ENCODE measurements at places on chromosomes 1 and 21.

DNA sequence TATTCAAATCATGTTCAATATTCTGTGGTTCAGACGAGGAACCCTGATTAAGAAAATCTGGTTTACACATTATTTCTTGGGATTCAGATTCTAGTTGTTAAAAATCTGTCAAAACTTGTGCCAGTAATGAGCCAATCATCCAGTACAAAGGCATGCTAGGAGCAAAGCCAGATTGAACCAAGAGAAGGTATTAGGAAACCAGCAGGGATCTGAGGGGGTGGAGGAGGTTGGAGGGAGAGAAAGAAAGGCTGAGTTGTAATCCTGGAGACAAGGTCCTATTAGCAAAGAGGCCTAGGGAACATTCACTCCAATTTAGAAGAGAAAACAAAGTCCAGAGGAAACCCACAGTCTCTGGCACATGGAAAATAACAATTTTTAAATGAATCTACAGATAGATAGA, 352.9 kb downstream of the LTN1 start:
- no peak for DNase-seq

DNA sequence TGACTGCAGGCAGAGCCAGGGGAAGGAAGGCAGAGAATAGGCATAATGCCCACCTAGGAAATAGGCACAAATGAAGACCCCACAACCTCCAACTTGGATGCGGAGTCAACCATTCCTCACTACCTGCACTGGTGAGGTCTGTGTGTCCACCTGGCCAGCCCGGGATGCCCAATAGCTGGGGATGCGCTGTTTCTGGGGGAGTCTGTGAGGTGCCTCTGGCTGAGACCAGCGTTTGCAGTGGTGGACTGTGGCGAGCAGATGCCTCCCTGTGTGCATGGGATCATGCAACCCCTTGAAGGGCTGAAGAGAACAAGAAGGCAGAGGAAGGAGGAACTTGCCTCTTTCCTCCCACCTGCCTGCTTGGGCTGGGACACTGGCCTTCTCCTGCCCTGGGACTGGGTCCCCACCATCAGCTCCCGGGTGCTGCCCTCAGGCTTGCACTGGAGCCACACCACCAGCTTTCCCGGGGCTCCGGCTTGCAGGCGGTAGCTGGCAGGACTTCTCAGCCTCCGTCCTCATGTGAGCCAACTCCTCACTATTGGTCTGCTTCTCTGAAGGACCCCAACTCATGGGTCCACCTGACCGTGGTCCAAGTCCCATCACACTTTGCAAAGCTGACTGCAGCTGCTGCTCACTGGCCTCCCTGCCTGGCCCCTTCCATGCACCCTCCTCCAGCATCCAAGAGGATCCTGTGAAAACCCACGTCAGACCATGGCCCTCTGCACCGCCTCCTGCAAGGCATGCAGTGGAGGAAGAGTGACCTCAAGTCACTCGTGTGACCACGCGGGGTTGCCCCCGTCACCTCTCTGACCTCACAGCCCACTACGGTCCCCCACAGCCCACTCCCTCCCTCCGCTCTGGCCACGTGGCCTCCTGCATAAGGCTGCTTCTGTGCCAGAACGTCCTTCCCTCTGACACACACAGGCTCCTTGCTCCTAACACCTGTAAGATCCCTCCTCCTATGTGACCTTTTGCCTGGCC, 2.7 kb upstream of the PDE9A start:
- no peak for DNase-seq

DNA sequence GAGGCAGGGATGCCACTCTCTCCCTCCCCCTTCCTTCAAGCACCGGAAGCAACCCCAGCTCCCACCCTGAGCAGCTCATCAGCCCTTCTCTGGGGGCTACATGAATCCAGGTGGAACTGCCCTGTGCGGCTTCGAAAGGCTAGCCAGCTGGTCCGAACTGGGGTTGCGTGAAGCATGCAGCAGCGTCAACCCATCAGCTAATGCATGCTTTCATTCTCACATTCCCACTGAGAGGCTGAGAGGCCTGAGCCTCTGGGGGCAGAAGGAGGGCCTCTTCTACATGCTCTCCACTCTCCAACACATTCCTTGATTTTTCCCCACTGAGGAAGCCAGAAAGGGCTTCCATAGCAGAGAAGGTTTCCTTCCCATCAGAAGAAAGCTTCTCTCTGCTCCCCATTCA, 5.6 kb downstream of the RXRG start:
- DNase-seq: peak; percentile 32

DNA sequence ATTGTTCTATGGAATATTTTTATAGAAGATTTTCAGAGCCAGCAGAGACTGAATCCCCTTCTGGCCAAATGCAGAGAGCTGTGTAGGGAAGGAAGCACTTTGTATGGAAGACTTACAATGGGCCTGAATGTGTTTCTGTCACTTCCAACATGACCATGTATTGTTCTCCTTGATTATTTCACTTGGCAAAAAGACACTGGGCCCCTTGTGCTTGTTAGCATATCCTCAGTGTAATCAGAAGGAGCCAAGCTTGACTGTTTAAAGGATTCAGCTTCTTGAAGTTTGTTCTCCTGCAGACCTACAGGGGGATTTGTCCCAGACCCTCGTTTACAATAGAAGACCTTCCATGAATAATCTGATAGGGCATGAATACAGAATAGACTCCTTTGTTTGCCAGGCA, 48.1 kb upstream of the UBE2U start:
- DNase-seq: no peak

DNA sequence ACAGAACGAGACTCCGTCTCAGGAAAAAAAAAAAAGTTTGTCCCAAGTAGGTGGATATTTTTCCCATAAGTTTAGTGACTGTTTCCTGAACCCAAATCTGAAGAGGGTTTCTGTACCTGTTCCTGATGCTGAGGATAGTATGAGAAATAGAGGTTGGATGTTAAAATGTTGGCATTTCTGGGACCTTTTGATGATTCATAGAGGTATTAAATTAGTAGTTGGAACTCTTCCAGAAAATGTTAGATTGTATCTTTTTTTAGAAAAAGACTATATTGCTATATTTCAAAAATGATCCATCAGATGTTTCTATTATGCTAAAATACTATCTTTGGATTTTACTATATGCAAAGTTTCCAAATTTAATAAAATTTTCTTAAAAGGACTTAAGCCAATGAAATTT, 2.9 kb upstream of the CENPL start:
- DNase-seq: no peak

DNA sequence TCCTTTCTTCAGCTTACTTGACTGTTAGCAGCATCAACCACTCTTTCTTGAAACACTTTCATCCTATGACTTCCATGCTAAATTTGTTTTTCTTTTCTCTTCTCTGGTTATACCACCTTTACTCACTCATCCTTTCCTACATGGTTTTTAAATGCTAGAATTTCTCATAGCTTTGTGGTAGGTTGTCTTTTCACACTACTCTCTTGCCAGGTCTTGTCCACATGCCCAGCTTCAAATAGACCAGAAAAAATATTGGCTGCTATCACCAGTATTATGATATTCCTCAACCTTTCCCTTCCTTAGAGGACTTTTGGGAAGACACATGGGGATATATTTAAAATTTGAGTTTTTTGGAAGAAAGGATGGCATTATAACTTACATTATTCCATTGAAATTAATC, 48.8 kb downstream of the PPP1R12B start:
- no peak for DNase-seq

DNA sequence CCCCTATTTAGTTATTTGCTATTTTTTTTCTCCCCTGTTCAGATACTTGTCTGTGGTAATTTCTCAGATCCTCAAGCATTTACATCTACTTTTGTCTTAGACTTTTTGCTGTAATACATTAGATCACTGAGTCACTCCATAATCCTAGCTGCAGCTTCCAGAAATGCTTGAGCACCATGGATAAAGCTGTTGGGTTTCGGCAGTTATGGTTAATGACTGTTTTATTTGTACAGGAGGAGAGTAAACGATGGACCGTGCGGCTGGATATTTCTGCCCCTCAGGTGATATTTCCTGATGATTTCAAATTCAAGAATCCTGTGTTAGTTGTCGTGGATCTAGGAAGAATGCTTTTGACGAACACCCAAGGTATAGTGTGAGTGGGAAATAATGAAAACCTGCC, 42.9 kb downstream of the VPS13D start:
- DNase-seq: no peak

DNA sequence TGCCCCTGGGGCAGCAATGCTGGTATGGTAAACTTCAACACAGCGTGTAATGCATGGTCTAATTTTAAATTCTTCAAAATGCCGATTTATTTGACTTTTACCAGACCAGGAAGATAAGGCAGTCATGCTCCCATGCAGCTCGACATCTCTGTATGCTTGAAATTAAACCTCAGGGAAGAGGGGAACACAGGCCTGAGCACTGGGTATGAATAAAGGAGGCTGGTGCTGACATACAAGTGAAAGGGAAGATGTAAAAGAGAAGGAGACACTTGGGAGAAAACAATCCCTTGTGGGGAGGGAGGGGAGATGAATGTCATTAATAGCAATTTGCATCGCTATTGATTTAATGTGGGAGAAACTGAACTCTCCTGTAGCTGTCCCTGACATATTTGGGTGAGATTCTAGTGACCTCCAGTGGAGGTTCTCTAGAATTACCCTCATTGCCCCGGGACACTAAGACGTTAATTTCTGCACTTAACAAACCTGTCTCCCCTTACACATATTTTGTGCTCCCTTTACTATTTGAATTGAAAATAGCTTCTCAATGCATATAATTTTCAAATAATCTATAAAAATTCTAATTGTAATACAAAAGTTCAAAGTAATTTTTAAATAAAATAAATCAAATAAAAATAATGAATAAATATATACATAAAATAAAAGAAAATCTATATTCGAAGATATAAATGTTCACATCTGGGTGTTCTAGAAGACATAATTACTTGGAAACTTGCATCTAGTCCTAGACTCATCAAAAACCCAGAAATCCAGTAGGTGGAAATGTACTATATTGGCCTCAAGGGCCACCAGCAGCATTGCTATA, 283.1 kb downstream of the LMX1A start:
- peak; percentile 79 for DNase-seq

DNA sequence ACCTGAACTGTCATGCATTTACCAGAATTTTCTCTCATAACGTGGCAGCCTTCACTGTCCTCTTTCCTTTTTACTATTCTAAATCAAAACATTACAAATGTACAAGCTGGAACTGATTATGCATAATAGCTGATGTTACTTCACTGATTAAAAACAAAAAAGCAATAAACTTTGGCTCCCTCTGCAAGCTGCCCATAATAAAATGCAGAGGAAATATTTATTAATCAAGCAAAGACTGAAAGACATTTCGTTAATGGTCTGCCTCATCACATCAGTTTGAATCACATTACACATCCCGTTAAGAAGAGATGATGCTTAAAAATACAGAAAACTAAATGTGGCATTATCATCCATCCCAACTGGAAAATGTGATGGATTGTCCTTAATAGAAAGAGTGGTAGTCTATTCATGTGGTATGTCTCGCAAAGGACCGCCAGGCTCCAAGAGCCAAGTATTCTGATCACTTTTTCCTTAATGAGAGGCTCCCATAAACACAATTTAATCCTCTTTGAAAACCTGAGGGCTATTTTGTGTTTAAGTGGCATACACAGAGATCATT, 225.3 kb downstream of the RGS7 start:
- no peak for DNase-seq

- no peak for DNase-seq
Observed at GRCh38 chr1:157403608-157404007, 148.7 kb downstream of the FCRL5 start.

- no peak for DNase-seq
Observed at GRCh38 chr1:246888522-246888921, 43.2 kb downstream of the AHCTF1 start.

- peak; percentile 3 for DNase-seq
Observed at GRCh38 chr1:181587870-181588438, 104.6 kb downstream of the CACNA1E start.

DNA sequence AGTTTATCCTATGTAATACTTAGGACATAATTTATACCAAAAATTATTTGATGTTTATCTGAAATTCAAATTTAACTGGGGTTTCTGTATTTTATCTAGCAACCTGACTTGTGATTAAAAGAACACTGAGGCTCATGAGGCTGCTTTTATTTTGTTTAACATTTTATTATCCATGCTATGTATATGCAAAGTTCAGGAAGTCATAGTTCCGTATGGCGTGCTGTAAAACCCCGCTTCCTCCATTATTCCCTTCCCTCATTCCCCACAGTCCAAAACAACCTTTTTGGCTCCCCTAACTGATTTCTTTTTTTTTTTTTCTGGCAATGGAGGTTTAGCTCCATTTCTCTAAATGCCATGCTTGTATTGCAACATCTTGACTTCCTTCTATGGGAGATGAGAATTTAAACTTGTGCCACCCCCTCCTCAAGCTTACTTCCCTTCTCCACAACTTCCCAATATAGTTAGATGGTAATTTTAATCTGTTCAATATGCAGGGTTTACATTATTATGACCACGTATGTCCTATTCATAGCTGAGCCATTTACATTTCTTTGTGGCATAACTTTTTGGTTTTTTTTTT, 138.0 kb upstream of the DNAH14 start:
- no peak for DNase-seq

DNA sequence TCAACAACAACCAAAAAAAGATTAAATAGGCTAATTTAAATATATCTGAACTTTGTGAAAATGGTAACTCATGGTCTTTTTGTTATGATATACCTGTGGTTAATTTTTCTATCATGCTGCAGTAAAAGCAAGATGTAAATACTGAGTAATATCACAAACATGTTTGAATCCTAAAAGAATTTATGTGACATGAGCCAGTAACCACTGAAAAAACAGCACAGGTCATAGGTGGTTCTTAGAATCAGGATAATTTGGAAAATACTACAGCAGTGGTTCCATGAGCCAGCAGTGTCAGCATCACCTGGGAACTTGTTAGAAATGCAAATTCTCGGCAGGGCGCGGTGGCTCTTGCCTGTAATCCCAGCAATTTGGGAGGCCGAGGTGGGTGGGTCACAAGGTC, 4.1 kb downstream of the ATP5IF1 start:
- DNase-seq: no peak

GRCh38 chr1:32496127-32496526, 31.3 kb downstream of the ZBTB8B start:
- peak; percentile 68 for DNase-seq

- no peak for DNase-seq
Observed at GRCh38 chr1:22729912-22730311, 19.3 kb downstream of the EPHB2 start.

- DNase-seq: no peak
Observed at GRCh38 chr21:46227811-46228344, 696 bp downstream of the LSS start.

DNA sequence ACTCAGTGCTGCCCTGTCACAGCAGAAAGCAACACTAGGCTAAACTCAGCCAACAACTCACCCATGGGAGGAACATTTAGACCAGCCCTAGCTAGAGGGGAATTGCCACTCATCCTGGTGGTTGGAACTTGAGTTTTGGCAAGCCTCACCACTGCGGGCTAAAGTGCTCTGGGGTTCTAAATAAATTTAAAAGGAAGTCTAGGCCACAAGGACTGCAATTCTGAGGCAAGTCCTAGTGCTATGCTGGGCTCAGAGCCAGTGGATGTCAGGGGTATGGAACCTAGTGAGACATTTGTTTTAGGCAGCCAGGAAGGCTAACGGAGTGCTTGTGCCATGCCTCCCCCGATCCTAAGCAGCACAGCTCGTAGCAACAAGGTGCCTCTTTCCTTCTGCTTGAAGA, 78.0 kb downstream of the RGS13 start:
- DNase-seq: no peak

- DNase-seq: no peak
Observed at GRCh38 chr1:198610362-198610761, 28.5 kb upstream of the PTPRC start.

All from tongue (tissue), 3 donors.